ENCODE measurements at places on chromosomes 4 and X.

DNA sequence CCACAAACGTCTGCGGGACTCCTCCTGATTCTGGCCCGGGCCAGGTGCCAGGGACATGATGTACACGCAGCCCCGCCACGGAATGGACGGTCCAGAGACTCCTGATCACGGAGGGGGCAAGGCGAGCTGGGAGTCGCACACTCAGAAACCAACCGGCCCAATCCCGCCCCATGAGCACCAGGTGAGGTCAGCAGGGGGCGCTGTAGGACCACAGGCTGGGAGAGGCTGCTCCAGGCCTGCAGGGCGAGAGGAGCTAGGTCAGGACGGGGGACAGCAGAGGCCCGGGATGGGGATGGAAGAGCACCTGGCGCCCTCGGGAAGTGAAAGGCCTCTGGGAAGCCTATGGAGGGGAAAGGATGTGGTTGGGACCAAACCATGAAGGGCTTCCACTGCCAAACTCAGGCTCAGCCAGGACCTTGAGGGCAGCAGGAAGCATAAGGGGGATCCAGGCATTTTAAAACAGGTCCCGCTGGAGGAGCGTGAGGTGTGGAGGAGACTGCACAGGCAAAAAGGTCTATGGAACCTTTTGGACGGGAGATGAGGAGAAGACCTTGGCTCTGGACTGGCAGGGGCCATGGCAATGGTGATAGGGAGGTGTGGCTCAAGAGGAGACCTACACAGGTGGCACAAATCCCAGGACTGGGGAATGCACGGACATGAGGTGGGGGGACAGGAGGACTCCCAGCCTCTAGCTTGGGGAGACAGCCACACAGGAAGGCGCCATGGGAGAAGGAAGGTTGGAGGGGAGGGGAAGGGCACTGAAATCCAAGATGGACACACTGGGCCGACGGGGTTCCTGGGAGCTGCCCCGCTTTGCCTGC is 79.2 kb downstream of the MTMR1 start:
- DNase-seq: peak; percentile 43

- no peak for DNase-seq
Measured at GRCh38 chrX:152936306-152936705, 38.4 kb downstream of the ZNF185 start.

- no peak for DNase-seq
Measured at GRCh38 chr4:129046055-129046959, 47.0 kb downstream of the SCLT1 start.

- peak; percentile 41 for DNase-seq
Measured at GRCh38 chr4:186770481-186771175, 47.0 kb upstream of the FAT1 start.

- DNase-seq: no peak
Measured at GRCh38 chr4:55561889-55562288, 15.2 kb upstream of the CLOCK start.

DNA sequence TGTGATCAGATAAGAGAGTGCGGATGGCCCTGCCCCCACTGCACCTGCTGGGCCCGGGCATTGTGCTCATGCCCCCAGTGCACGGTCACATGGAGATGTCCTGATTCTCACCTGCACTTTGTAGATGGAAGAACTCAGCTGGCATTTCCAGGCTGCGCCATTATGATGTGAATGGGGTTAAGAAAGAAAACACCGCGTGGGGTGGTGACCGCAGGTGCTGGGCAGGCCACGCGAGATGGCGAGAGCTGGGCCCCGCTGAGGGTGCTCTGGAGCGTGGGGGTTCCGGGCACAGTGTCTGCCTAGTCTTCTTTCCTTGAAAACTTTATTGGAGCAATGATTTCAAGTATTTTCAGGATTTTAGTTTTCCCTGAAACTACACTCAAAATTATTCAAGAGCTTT is 17.8 kb upstream of the HGFAC start:
- no peak for DNase-seq
